ENCODE measurements at places on chromosomes 16 and 17.
A peak's percentile ranks its signal among the peaks of the same experiment; 100 is the strongest.

DNA sequence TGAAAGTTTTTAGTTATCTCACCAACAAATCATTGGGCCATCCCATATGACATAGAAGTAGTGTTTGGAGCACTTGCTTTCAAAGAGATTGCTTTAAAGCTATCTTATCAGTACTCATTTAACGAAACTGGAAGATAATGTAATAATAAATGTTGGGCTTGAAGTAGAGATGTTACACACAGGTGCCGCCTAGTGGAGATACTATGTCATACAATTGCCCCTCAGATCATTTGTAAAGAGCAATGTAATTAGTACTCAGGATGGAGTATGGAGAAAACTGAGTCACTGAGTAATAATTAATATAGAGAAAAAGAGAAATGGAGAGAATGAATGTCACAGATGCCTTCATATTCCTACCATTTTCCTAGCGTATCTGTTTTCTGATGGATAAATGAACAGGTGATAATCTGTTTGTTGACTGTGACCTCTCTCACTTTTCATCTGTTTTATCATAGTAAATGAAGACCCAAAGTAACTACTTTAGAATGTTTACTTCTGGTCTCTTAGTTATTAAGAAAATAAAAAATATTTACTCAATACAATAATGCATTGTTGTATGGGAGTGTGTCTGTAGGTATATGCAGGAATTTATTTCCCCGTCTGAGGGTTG, 80.4 kb downstream of the EFCAB5 start:
- H3K36me3 ChIP-seq = no peaks in the 10 kb centered on the region
- H3K27me3 ChIP-seq = no peaks in the 10 kb centered on the region
- no peak overlapping the region for H3K27ac ChIP-seq
- no peak overlapping the region for H3K4me3 ChIP-seq
- H3K4me1 ChIP-seq = no peaks in the 10 kb centered on the region

DNA sequence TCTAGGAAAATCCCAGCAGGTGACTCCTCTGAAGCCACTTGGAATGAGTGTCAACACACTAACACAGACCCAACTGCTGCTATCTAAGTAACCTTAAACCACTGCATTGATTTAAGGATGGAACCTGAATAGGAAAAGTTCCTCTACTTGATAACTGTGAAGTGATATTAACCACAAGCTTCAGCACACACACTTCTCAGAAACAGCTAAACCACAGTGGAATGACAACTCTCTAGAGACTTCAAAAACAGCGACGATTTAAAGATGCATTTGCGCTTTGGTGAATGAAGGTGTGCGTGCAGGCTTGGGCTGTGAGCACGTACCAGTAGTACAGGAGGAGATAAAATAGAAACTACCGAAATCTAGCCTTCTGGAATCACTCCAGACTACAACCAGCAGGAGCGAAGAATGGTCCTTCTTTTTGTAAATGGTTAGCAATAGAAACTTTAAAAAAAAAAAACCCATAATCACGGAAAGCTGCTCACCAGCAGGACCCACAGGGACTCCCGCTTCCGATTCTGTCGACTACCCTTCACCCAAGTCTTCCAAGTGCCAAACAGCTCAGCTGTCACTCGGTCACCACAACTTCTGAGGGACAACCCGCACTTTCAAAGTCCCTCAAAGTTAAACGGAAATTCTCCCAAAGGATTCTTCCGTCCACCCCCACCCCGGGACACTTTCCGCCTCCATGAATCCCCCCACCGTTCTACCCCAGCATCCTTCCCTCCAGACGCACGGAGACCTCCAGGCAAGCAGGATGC, 137.7 kb upstream of the CORO6 start:
- no peaks in the 10 kb centered on the region for H3K27me3 ChIP-seq
- DNase-seq = no peak
- H3K27ac ChIP-seq = no peak overlapping the region
- peak overlapping the region; percentile 58 for H3K4me3 ChIP-seq

GRCh38 chr17:79420318-79421243, 190.3 kb downstream of the RBFOX3 start:
- no peaks in the 10 kb centered on the region for H3K27me3 ChIP-seq
- H3K4me1 ChIP-seq = no peaks in the 10 kb centered on the region
- H3K27ac ChIP-seq = no peak overlapping the region
- DNase-seq = no peak

DNA sequence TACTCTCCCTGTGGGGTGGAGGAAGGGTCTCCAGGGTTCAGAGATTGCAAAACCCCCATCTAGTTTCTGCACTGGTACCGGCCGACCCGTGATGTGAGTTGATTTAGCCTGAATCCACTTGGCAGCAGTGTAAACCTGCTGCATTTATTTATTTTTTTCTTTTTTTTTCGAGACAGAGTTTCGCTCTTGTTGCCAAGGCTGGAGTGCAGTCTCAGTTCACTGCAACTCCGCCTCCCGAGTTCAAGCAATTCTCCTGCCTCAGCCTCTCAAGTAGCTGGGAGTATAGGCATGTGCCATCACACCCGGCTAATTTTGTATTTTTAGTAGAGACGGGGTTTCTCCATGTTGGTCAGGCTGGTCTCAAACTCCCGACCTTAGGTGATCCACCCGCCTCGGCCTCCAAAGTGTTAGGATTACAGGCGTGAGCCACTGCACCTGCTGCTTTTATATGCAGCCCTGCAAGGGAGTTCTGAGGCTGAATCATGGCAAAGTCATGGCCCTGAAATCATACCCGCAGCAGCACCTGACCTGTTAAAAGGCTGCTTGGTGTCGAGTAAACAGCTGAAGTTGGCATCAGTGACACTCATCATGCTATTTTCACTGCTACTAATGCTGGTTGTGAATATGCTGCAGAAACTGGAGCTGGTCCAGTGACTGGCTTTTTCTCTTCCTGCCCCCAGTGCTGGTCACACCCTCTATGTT, 21.4 kb downstream of the DEXI start:
- DNase-seq = no peak
- no peaks in the 10 kb centered on the region for H3K27me3 ChIP-seq
- no peak overlapping the region for H3K4me3 ChIP-seq
- H3K27ac ChIP-seq = no peak overlapping the region

DNA sequence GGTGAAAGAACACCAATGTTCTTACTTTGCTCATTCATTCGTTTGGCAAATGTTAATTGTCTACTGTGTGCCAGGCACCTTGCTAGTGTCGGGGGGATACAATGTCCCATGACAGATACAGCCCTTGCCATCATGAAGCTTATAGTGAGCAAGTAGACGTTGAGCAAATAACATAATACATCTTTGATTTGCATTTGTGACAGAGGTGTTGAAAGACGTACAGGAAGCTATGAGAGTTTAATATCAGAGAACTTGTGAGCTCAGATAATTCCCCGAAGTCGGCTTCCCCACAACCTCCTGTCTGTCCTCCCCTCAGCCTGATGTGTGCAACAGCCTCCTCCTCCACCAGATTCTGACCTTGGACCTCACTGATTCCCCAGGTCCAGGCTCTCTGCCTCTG, 138.0 kb upstream of the SDK2 start:
- no peaks in the 10 kb centered on the region for H3K27me3 ChIP-seq
- H3K4me1 ChIP-seq = peaks cover 4% of the 10 kb centered on the region
- H3K4me3 ChIP-seq = no peak overlapping the region
- H3K27ac ChIP-seq = no peak overlapping the region

- H3K4me1 ChIP-seq = peaks cover 6% of the 10 kb centered on the region
- no peaks in the 10 kb centered on the region for H3K36me3 ChIP-seq
- H3K4me3 ChIP-seq = no peak overlapping the region
- no peak for DNase-seq
These were observed 149.3 kb downstream of the MSI2 start for GRCh38 chr17:57405491-57406072.

DNA sequence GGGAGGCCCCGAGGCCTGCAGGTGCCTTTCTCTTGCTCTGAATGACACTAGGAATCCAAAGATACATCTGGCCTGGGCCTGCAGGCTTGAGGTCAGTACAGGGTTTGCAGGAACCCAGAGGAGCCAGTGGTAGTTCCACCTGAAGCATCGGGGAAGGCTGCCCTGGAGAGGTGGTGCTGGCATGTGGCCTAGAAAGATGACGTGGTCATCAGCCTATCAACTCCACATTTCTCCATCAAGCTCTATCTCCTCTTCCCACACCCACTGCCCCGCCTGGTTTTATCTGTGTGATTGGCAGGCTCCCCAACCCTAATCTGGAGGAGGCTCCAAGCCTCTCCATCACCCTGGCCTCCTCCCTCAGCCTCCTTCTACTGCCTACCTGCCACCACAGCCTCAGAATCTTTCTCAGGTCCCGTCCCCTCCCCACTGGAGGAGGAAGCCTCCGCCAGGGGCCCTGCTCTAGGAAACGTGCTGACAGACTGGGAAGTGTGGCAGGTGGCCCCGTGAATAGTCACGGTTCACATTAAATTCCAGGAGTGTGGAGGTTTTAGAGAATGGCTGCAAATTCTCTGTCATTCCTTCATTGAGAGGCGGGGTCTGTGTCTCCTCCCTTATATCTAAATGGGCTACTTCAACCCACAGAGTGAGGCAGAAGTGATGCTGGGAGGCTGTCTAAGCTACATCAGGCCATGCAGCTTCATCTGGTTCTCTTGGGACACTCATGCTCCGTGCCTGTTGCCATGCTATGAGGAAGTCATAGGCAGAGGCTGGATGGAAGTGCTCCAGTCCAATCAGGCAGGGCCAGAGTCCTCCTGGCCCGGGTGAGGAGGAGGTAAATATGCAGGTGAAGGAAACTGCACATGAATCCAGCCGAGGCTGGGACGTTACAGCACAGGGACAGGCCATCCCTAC, 11.4 kb upstream of the MAP2K3 start:
- no peak for DNase-seq
- H3K4me3 ChIP-seq = no peak overlapping the region
- H3K27me3 ChIP-seq = peaks cover 2% of the 10 kb centered on the region
- no peaks in the 10 kb centered on the region for H3K36me3 ChIP-seq
- H3K4me1 ChIP-seq = no peaks in the 10 kb centered on the region

- DNase-seq = no peak
- H3K4me1 ChIP-seq = peaks cover 3% of the 10 kb centered on the region
- H3K4me3 ChIP-seq = no peak overlapping the region
- no peaks in the 10 kb centered on the region for H3K36me3 ChIP-seq
- no peak overlapping the region for H3K27ac ChIP-seq
These were observed 12.5 kb downstream of the EPN2 start for GRCh38 chr17:19249681-19250080.

GRCh38 chr16:66001432-66001831, 365.1 kb upstream of the CDH5 start:
- H3K27ac ChIP-seq = no peak overlapping the region
- no peaks in the 10 kb centered on the region for H3K4me1 ChIP-seq
- no peaks in the 10 kb centered on the region for H3K36me3 ChIP-seq
- no peak overlapping the region for H3K4me3 ChIP-seq
- no peak for DNase-seq

- no peak overlapping the region for H3K27ac ChIP-seq
- no peak for DNase-seq
- H3K36me3 ChIP-seq = no peaks in the 10 kb centered on the region
- H3K4me1 ChIP-seq = peaks cover under 1% of the 10 kb centered on the region
- no peaks in the 10 kb centered on the region for H3K27me3 ChIP-seq
These were observed 58.4 kb upstream of the MTMR4 start for GRCh38 chr17:58572846-58573245.

DNA sequence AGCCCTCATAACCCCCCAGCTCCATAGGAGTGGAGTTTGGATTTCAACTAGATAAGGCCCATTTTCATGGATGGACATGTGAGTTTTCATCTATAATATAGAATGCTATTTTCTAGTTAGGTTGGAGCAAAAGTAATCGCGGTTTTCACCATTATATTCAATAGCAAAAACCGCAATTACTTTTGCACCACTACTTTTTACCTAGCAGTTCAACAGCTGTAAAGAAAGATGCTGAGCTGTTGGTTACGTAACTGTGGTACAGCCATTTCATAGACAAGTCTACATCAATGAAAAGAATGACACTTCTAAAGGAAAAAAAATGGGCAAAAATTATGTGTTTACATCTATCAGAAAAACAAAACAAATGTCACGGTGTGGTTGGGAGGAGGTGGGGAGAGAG, 507.7 kb downstream of the MAF start:
- no peak overlapping the region for H3K4me3 ChIP-seq
- H3K27me3 ChIP-seq = no peaks in the 10 kb centered on the region
- DNase-seq = no peak
- no peak overlapping the region for H3K27ac ChIP-seq
- no peaks in the 10 kb centered on the region for H3K36me3 ChIP-seq
- peaks cover 2% of the 10 kb centered on the region for H3K4me1 ChIP-seq

- H3K4me1 ChIP-seq = no peaks in the 10 kb centered on the region
- no peaks in the 10 kb centered on the region for H3K27me3 ChIP-seq
- DNase-seq = no peak
- no peaks in the 10 kb centered on the region for H3K36me3 ChIP-seq
- no peak overlapping the region for H3K4me3 ChIP-seq
These were observed 99.7 kb downstream of the MAF start for GRCh38 chr16:79500866-79501265.

DNA sequence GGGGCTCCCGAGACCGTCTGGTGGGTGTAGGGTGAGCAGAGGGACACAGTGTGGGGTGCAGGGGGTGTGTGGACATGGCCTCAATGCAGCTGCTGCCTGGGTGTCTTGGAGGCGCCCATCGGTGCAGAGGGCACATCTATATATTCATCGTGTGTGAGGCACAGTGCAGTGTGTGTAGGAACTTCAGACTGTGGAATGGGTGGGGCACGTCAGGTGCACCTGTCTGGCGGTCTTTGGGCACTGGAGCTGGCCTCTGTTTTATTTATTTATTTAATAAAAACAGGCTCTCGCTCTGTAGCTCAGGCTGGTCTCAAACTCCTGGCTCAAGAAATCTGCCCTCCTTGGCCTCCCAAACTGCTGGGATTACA, 16.8 kb downstream of the LASP1 start:
- H3K4me3 ChIP-seq = no peak overlapping the region
- H3K36me3 ChIP-seq = peaks cover 5% of the 10 kb centered on the region
- H3K27ac ChIP-seq = no peak overlapping the region
- no peaks in the 10 kb centered on the region for H3K27me3 ChIP-seq

- no peaks in the 10 kb centered on the region for H3K4me1 ChIP-seq
- no peak overlapping the region for H3K27ac ChIP-seq
- DNase-seq = no peak
- no peaks in the 10 kb centered on the region for H3K36me3 ChIP-seq
These were observed 72.4 kb downstream of the WIPI1 start for GRCh38 chr17:68384941-68385340.

GRCh38 chr17:8160224-8160577, 2.5 kb downstream of the VAMP2 start:
- peaks cover 5% of the 10 kb centered on the region for H3K4me1 ChIP-seq
- H3K36me3 ChIP-seq = no peaks in the 10 kb centered on the region
- no peak for DNase-seq
- no peak overlapping the region for H3K4me3 ChIP-seq

DNA sequence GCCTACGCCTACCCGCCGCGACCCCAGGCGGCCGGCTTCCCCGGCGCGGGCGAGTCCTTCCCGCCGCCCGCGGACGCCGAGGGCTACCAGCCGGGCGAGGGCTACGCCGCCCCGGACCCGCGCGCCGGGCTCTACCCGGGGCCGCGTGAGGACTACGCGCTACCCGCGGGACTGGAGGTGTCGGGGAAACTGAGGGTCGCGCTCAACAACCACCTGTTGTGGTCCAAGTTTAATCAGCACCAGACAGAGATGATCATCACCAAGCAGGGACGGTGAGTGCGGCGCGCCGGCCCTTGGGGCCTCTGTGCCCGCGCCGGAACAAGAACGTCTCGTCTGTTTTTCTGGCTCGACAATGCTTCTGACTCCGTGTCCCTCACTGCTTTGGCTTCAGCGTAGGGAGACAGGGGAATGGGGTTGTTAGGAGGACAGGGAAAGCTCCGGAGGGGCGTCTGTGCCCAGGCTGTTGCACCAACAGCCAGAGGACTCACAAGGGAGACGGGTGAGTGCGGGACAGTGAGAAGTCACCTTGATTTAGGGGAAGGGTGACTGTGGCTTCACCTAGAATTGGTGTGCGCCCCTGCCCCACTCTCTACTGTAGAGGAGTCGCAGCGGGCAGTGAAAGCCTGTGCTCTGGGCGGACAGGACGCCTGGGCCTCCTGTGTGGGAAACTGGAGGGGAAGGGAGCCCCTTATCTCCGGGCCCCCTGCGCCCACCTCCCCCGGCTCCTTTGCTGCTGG, 806 bp downstream of the TBX21 start:
- H3K36me3 ChIP-seq = no peaks in the 10 kb centered on the region
- H3K27me3 ChIP-seq = peaks cover 33% of the 10 kb centered on the region
- H3K4me1 ChIP-seq = 0 out of 2 replicates have a peak, but pooled peaks cover 2% of the 10 kb centered on the region
- H3K27ac ChIP-seq = no peak overlapping the region
